ENCODE measurements at places on chromosomes 12 and 14.

DNA sequence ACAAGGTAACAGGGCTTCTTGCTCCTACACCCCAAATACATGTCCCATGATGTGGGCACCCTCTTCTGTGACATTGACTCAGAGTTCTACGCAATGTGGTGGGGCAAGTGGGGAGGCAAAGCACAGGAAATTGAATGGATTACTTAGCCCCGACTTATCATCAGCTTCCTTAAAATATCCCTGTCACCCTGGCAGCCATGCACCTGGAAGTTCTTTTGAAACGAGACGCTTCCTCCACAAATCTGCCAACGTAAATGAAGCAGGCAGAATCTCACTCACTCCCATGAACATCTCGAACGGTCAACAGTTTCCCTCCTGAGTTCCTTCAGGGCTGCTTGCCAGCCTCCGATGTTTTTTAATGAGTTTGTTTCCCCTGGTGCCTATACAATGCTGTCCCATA, 33.5 kb downstream of the RNFT2 start:
- DNase-seq = no peak

DNA sequence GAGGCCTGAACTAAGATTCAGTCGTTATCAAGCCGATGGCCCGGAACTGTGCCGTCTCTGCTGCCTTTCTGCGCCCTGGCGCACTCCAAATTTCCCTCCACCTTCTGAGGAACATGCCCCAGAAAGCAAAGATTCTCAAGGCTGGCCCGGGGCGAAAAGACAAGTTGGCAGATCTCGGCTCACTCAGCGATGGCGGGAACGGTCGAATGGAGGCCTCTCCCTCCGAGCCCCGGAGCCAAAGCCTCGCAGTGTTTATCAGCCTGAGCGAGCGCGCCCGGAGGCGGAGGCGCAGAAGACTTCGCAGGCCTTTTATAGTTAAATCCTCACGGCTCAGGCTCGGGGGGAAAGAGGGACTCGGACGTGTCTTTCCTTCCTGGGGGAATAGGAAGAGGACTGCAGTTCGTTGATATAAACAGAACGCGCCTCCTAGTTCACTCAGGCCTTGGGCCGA, 5.6 kb downstream of the TBX5 start:
- DNase-seq = no peak

- no peak for DNase-seq
Measured at GRCh38 chr12:68865399-68866164, 57.6 kb downstream of the MDM2 start.

GRCh38 chr14:32710731-32711680, 227.7 kb upstream of the NPAS3 start:
- DNase-seq = no peak

GRCh38 chr12:58814036-58814435, 106.3 kb downstream of the LRIG3 start:
- no peak for DNase-seq

DNA sequence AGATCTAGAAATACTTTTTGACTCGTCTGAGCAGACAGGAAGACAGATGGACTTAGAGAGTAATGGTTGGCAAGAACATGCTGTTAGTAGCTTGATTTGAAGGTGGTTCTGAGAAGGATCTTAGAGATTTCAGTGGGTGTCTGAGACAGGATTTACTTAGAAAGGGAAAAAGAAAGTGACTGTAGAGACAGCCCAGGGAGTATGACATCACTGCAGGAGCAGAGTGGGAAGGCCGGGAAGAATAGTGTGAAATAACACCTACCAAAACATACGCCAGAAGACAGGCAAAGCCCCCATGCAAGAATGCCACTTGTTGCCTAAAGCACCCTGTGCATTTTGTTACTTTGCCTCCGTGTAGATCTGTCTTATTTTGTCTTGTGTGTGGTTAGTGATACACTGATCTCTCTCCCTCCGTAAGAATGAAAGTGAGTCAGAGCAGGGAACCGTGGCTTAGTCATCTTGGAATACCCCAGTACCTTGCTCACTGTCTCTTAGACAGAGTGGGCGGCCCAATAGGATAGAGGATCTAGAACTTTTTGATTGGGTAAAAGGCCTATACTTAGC, 161.3 kb upstream of the IFNG-AS1 start:
- DNase-seq = peak; percentile 54

GRCh38 chr14:20499881-20500280, 5.5 kb upstream of the RNASE10 start:
- no peak for DNase-seq

- DNase-seq = no peak
Measured at GRCh38 chr12:129339336-129339735, 486.1 kb downstream of the GLT1D1 start.

GRCh38 chr12:110065540-110065939, 17.2 kb upstream of the C12orf76 start:
- DNase-seq = no peak

GRCh38 chr12:19095756-19096480, 33.6 kb upstream of the PLEKHA5 start:
- DNase-seq = no peak

DNA sequence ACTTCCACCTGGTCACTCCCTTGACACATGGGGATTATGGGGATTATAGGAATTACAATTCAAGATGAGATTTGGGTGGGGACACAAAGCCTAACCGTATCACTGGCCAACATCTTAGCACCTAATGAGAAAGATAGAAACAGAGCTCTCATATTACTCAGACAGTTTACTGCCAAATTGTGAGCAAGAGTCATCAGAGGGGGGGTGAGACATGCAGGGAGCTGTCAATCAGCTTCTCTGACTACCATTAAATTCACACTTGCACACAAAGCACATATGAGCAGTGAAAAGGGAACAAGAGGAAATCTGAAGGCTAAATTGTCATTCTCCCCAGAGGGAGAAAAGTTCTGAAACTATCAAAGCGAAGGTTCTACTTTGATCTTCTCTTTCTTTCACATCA, 78.1 kb upstream of the GRIN2B start:
- DNase-seq = no peak

- no peak for DNase-seq
Measured at GRCh38 chr12:19800884-19801283, 361.6 kb downstream of the AEBP2 start.

DNA sequence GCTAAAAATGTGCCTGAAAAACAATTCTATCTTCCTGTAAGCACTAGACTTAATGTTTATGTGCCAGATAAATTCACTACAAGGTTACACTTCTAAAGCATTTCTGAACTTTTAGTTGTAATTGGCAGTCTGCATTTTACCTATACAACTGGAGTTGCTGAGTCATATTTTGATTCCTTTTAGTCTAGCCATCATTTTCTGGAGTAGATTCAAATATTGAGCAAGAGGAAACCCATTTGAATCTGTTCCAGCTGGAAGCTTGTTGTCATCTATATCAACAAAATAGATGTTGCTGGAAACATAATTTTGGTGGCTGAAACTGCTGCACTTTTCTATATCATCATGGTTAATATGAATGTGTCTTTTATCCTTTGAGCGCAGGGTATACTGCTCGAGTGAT, 122.2 kb upstream of the CCDC175 start:
- no peak for DNase-seq

- no peak for DNase-seq
Measured at GRCh38 chr14:100336618-100337530, 13.7 kb downstream of the SLC25A47 start.

- DNase-seq = peak; percentile 47
Measured at GRCh38 chr12:109518820-109519665, 41.6 kb downstream of the UBE3B start.

DNA sequence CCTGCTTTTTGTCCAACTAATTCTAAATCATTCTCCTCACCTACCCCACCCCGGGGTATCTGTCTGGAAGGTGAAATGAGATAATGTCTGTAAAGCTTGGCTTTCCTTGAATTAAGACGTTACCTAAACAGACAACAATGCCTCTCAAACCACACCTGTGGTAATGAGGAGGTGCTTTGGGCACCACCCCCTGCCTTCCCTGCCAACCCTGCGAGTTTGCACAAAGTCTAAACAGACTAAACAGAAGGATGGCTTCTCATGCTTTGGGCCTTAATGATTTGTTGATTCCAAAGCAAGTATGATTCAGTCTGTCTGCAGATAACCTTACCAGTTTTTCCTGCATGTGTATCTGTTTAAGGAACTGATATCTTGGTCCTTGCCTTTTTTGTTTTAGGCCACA, 82.4 kb downstream of the ZFC3H1 start:
- no peak for DNase-seq

GRCh38 chr12:50271724-50272247, 11.5 kb downstream of the LIMA1 start:
- no peak for DNase-seq

DNA sequence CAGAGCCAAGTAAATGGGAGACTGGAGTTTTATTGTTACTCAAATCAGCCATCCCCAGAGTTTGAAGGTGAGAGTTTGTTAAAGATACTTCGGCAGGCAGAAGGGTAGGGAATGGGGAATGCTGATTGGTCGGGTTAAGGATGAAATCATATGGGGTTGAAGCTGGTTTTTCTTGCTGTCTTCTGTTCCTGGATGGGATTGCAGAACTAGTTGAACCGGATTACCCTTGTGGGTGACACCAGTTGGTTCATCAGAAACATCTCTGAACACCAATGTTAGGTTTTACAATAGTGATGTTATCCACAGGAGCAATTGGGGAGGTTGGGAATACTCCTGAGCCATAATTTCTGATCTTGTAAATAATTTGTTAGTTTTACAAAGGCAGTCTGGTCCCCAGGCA, 18.7 kb upstream of the SMCO2 start:
- no peak for DNase-seq

DNA sequence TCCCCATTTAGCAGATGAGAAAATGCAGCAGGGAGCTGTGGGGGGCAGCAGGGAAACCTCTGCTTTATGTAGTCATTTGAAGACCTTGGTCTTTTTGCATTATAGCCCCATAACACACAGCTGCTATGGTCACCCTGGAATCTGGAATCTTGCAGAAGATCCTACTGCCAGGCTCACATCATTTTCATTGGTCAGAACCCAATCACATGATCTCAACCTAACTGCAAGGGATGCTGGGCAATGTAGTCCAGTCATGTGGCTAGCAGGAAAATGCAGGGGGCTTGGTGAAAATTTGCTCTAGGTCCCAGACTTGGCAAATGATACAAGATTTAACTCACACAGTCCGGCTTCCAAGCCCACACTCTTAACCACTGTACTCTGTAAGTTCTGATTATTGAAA, 1028.7 kb downstream of the AACS start:
- DNase-seq = no peak
